ENCODE measurements at places on chromosomes 4 and X.

- peak; percentile 23 for DNase-seq
Observed at GRCh38 chrX:134246282-134246681, 9.3 kb downstream of the CCDC160 start.

DNA sequence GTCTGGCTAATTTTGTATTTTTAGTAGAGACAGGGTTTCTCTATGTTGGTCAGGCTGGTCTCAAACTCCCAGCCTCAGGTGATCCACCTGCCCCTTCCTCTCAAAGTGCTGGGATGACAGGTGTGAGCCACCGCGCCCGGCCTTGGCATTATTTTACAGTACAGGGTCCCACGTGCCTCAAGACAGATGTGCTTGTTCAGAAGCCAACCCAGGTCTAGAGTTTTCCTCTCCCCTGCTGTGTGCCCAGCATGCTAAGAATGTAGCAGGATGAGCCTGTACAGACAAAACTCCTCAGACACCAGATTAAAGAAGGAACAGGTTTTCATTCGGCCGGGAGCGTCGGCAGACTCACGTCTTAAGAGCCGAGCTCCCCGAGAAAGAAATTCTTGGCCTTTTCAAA lies 42.2 kb downstream of the CRLF2 start:
- no peak for DNase-seq

DNA sequence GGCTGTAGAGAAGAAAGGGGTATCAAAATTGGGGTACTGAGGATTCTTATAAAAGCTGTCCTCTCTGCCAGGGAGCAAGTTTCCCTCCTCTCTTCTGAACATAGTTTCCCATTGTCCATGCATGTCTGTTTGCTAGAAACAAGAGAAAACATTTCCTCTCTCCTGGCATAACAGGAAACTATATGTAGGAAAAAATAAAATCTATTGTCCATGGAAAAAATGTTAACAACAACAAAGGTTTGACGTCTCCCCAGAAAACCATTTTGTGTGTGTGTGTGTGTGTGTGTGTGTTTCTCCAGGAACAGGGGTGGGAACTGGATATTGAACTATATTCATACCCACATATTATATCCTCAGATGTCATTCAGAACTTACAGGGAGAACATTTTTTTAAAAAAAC lies 107.2 kb downstream of the GASK1B start:
- no peak for DNase-seq

DNA sequence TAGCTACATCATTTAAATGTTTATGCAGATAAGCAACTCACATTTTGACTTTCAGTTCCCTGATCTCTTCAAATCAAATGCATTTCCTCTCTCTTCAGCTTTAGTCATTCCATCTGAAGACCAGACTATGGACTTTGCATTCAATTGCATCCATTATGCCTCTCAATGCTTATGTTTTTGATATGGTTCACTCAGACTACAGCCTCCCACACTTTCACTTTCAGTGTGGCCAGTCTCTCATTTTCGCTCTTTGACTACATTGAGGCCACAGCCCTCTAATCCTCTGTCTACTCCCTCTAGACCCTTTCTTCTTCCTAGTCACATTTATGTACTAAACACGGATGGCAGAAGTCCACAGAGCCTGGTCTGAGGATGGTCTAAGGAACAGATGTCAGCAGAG lies 24.5 kb upstream of the VEGFC start:
- DNase-seq = no peak

DNA sequence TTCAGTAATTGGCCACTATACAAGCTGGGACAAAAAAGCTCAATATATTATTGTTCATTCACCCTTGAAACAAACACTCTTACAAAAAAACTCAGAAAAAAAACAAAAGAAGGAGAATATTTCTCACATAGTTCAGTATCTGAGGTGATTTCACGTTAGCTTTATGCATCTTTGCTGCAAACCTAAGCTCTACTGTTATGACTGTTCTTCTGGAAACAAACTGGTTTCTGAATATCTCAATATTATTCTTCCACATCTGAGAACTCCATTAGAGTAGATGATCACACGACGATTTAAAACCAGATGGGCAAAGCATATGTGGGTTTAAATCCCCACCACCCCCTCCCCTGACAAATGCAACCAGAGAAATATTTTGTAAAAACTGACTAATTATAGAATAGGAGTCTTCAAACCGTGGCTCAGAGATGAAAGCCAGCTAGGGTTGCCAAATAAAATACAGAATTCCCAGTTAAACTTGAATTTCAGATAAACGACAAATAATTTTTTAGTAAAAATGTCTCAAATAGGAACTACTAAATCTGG lies 182.0 kb upstream of the FAM241A start:
- DNase-seq = no peak

DNA sequence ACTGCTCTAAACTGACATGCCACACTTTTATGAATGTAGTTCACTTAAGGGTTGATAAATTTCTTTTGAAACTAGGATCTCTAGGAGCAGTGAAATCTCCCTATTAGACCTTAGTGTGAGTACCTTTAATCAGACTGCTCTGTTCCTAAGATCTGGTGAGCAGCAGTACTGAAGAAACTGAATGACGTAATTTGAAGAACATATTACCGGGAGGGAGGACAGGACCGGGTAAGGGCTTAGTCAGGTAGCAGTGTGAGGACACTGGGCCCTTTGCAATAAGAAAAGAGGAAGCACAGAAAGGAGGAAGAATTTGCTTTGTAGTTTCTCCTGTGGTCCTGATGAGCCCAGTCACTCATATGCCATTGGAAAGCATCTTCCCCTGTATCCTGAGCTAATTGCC lies 255.2 kb downstream of the THOC2 start:
- DNase-seq = no peak

GRCh38 chr4:165328101-165328425 lies 594 bp downstream of the MSMO1 start:
- no peak for DNase-seq

GRCh38 chr4:1096841-1097240 lies 16.5 kb downstream of the RNF212 start:
- no peak for DNase-seq

- DNase-seq = no peak
Observed at GRCh38 chr4:82584931-82585330, 23.1 kb upstream of the TMEM150C start.

- no peak for DNase-seq
Observed at GRCh38 chr4:146477054-146477453, 44.7 kb downstream of the SLC10A7 start.

DNA sequence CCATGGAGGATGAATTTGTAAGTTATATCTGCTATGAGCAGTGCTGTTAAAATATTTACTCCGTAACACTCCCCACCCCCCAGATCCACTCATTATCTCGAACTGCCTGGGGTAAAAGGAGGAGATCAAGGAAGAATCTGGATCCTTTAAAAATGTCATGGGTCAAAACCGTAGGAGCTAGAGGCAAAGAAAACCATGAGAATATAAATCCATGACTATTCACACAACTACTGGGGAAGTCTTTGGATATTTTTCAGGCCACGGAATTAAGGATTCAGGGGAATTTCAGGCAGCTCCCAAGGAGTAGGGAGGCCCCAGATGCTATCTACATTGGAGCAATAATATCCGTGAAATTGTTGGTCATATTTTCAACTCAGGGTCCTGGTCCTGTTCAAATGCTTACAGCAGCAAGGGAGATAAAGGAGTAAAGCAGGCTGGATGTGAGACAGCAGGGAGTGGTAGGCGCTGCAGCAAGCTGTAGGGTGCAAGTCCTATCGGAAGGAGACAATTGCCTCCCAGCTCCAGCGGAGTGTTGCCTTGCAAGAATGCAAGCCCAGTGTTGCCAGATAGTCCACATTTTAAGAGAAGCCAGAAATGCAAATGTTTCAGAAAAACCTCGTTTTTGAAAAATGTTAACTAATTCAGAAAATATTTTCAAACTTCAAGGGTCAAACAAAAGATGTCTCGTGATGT lies 116.2 kb upstream of the KIT start:
- DNase-seq = no peak

DNA sequence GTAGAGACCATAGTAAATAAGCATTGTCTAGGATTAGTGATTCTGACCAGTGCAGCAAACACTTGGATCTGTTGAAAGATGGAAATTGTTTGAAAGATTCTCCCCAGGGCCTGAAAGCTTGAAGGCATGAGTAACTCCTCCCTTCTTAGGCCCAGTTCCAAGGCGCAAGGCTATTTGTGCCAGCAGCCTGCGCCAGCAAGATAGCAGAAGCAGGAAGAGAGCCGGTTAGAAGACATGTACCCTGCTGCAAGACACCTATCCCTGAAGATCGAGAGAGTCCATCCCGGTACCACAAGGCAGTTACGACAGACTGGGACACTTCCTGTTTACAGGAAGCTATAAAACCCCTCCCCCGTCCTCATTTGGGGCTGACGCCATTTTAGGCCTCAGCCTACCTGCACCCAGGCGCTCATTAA lies 72.4 kb upstream of the JADE1 start:
- no peak for DNase-seq

DNA sequence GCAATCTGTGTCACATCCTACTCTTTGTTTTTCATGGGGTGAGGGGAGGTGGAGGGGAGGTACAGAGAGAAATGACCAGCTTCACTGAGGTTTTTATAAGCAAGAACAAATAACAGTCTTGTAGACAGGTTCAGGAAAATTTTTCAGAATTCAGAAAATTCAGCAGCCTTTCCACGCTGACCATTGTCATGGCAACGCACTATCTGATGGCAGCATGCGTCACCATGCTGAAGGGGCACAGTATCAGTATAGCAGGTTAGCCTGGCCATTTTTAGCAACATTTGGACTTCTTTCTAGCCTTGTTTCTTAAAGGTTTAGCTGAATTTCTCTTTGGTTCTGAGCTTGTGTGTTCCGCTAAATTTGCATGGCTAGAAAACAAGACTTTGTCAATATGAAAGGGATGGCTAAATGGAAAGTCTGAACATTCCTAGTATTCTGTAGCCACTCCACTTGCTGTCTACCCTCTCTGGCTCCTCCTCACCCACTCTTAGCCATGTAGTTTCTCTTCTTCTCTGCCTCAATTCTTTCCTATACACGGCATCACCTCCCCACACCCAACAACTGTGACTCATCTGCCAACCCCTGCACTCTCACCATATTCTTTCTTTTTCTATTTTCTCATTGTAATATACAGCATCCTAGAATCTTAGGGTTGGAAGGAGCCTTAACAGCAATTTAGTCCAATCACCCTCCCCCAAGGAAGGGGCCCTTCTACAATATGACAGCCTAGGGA lies 42.7 kb upstream of the CITED1 start:
- no peak for DNase-seq

DNA sequence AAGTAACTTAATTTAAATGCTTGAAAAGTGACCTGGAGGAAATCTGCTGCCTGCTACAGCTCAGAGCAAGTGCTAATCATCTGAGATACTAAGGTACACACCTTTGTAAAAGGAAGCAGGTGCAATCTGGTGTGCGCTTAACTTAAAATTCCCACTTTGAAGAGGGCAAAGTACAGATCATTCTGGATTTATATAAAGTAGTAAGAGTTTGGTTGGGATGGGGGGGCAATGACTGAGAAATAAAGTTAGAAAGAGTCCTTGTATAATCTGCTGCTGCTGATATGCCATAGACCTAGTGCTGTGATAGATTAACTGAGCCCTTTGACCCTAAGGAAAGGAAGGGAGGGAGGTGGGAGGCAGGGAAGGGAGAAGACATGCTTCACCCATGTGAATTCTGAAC lies 141.0 kb downstream of the MTNR1A start:
- no peak for DNase-seq

- DNase-seq = no peak
Observed at GRCh38 chr4:183213996-183214395, 106.1 kb downstream of the CLDN22 start.

GRCh38 chr4:180437601-180438000 lies 1805.6 kb upstream of the TENM3 start:
- DNase-seq = no peak

- DNase-seq = no peak
Observed at GRCh38 chr4:2804973-2805501, 12.2 kb downstream of the SH3BP2 start.

- DNase-seq = no peak
Observed at GRCh38 chrX:125205133-125205917, 114.3 kb upstream of the TEX13C start.
